ENCODE measurements at places on chromosomes 11 and 22.
A peak's percentile ranks its signal among the peaks of the same experiment; 100 is the strongest.

GRCh38 chr22:24146791-24147353 lies 34.4 kb upstream of the SUSD2 start:
- no peak for DNase-seq

GRCh38 chr11:62591448-62592145 lies at the start of gene TUT1:
TSS of gene TUT1 (minus strand) at chr11:62591523. CDS start at chr11:62591485, 38 bp downstream.
- DNase-seq: peak; percentile 98

DNA sequence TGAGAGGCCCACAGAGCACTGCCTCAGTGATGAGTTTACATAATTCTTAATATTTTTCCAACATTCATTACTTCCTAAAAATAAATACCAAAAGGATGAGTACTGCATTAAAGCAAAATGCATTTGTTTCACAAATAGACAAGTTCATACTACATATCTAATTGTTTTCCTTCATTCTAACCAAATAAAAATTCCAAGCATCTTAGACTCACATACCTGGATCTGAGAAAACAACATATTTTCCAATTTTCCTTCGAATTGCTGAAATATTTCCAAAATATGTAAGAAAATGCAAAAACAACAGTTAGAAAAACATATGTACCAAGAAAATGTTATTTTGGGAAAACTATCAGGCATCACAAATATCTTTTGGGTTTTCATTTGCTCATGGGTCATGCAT lies 127.9 kb upstream of the CEP126 start:
- DNase-seq: no peak

GRCh38 chr11:27281276-27281675 lies 81.7 kb downstream of the CCDC34 start:
- DNase-seq: no peak

DNA sequence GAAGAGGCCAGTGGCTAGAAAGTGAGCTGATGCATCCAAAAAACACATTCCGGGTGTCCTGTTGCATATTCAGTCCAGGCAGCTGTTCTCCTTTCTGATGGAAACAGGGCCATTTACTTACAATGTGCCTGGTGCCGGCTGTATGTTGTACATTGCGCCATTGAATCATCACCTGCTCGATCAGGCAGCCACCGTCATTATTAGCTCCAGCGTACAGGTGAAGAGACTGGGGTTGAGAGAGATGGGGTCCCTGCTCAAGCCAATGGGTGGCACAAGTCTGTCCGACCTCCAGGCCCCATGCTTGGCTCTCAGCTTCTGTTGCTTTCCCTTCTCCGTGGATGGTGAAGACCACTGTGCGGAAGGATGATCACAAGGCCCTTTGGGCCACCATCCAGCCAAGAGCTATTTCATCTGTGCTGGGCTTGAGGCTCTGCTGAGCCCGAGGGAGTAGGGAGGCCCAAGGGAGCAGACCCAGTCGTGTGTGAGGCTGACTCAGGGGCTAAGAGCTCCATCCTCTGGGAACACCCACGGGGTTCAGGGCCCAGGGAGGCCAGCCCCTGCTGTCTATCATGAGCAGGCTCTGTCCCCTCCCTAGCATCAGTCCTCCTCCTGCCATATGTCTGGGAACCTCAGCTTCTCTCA lies 20.7 kb upstream of the EMID1 start:
- no peak for DNase-seq

Measured in GM04504 (cell line).